Stimulated activated CD4-positive, alpha-beta T cell treated with anti-CD3 and anti-CD28 coated beads, Interleukin-15, amount 100 ng/mL, for 48 hours (primary cell): ENCODE measurements at places on chromosomes 3 and 15.

GRCh38 chr3:108271626-108272025, 24.7 kb upstream of the HHLA2 start:
- DNase-seq: no peak

GRCh38 chr15:41966414-41966812, 5.9 kb downstream of the EHD4 start:
- no peak for DNase-seq

DNA sequence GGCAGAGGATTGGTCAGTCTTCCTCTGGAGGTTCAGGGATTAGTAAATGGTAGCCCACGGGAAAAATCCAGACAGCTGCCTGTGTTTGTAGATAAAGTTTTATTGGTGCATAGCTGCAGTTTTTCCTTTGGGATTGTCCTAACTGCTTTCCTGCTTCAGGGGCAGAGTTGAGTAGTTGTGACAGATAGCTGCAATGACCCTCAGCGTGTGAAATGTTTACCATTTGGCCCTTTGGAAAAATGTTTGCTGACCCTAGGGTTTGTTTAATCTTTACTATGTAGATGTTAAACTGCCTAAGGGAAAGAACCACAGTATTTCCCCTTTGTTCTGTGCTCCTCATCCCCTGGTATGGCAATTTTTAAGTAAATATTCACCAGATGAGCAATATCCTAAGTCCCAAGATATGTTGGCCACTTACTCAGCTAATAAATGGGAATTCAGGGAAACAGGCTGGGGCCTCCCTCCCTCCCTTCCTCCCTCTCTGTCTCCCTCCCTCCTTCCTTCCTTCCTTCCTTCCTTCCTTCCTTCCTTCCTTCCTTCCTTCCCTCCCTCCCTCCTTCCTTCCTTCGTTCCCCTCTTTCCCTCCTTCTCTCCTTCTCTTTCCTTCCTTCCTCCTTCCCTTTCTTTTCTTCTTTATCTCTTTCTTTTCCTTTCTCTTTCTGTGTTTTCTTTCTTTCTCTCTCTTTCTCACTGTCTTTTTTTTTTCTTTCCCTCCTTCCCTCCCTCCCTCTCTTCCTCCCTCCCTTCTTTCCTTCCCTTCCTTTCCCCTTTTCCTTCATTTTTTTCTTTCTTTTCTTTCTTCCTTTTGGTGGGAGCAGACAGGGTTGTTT, 234.6 kb upstream of the BHLHE40 start:
- no peak for DNase-seq

DNA sequence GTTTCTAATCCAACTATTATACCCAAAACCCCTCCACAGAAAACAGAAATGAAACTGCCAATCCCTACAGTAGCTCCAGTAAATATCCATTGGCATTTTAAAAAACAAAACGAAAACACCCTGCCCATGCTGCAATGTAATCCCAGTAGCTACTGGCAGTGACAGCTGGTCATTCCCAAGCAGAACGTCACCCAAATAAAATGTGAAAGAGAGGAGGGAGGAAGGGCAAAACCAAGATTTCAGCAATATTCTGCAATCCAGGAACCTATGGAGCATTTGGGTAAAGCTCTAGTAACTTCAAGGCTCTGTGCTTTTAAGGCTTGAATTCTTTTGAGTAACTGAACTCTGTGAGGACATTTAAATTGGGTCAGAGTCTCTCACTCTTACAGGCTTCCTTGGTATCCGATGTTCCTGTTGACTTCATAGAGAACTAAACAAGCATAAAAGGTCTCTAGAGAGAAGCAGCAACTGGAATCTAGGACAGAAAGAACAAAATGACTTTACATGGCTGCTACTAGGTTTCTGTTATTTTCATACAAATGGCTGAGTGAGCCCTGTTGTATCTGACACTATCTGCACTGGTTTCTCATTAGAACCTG, 136.2 kb downstream of the TNIK start:
- DNase-seq: no peak

- DNase-seq: no peak
Observed at GRCh38 chr15:68553314-68553993, 25.3 kb upstream of the CORO2B start.

DNA sequence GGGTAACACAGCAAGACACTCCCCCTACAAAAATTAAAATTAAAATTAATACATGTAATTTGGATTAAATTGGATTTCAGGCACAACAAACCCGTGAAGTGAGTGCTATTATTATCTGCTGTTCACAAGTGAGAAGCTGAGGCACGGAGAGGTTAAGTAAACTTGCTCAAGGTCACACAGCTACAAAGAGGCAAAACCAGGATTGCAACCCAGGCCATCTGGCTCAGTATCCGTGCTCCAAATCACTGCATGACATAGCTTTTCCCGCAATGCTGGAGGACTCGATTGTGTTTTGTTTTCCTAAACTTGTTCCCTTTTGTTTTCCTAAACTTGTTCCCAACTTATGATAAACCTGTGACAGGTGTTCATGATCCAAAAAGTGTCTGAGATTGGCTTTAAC, 19.9 kb upstream of the C15orf39 start:
- DNase-seq: no peak

DNA sequence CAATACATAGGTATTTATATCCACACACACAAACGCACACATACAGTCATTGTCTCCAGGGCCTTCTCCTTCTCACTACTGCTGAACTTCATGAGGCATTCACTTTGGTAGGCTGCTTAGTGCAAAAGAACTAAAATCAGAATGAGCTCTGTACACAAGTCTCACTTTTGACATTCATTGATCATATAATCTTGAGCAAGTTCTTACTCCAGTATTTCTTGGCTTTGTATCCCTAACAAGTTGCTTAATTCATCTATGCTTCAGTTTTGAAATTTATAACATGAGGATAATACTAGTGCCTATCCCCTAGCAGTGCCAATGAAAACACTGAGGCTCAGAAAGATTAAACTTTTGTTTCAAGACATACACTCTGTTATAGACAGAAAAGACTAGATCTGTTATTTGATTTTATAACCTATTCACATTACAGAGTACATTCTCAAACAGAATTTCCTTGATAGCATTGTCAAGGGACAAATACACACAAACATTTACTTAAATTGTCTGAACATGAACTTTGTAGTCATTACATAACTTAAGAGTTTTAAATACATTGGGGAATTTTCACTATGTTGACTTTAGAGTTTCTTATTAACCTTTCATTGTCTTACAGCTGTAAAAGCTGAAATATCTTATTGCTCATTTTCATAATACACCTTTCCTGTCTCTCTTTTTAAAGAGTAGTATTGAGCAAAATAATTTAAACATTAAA, 55.0 kb upstream of the SI start:
- no peak for DNase-seq

DNA sequence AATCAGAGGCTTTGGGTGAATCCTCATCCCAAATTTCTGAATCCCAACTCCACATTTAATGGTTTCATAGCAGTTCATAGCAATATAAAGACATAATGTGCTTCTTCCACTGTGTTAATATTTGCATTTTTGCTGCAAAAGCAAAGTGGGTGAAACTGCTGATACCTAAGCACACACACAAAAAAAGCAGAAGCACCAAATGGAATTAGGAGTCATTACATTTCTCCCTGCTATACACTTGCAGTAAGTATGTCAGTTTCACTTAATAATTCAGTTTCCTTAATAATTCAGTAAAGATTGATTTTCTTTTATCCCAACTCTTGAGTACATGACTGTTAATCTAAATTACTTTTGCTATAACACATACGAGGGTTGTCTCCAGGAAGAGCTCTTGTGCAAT, 48.9 kb upstream of the ALCAM start:
- no peak for DNase-seq

DNA sequence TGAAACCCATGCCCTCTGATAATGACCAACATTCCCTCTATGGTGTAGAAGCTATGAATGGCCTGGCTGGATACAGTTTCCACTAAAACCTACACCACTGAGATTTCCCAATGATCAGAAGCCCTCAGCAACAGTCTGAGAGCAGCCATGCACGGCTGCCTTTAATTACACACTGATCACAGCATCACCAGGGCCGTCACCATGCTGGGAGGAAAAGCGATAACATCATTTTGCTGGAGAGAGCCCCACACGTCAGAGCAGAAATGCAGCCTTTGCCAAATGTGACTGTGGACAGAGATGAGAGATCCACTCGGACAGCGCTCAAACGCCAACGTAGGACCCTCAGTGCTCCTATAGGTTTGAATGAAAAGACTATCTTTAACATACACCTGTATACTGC, 135.0 kb downstream of the XXYLT1 start:
- no peak for DNase-seq

DNA sequence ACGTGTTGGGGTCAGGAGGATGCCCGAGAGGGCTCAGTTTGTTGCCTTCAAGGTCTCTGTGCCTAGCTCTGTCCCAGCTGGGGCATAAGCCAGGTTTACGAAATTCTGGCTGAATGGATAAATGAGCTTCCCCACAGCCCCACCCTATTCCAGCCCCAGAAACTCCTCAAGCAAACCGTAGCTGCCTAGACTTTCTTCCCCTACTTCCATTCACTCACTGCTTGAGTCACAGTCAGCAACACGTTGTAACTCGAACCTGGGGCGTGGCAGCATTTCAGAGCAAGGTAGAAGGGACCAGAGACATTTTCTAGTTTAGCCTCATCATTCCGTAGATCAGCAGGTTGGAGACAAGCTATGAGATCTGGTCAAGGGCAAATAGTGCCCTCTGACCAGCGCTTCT, 24.2 kb downstream of the NMNAT3 start:
- no peak for DNase-seq

DNA sequence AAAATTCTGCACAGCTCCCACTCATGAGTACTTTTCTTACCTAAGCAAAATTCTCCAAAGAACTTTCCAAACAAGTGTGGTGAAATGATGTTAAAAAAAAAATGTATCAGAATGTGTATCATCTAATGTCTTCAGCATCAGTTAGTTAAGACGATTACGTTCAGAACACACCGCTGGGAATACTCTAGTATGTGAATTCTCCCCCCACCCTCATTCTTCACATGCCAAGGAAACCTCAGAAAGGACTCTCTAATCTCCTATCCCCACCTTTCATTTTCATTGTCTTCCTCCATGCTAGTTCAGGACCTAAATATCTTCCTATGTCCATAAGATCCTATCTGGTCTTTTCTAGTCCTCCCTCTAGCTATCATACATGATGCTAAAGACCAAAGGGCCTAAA, 457.4 kb downstream of the SHQ1 start:
- DNase-seq: no peak

GRCh38 chr15:90126596-90127435, 24.5 kb upstream of the IDH2 start:
- no peak for DNase-seq
